ENCODE measurements at places on chromosomes 6 and 20. TPM values are rescaled to one million over a fixed set of nuclear protein-coding genes. Genes with fewer than 3 reads are reported as not detected.

Gene TMEM244
- not detected for total RNA-seq

Gene HFE
- total RNA-seq: 15.7 TPM

Gene CCM2L
- total RNA-seq: 0.93 TPM

Gene CTAGE9
- total RNA-seq: not detected

Gene PRL
- total RNA-seq: not detected

Gene PAK5
- total RNA-seq: not detected

Gene NFATC2
- total RNA-seq: 4.8 TPM

Gene SLC52A3
- total RNA-seq: 0.62 TPM

Gene FANCE
- total RNA-seq: 0.80 TPM

Gene BIRC7
- total RNA-seq: not detected

Gene ELOVL4
- total RNA-seq: not detected

Gene PSORS1C1
- total RNA-seq: not detected

Gene ADISSP
- 9.6 TPM for total RNA-seq

Gene AARS2
- total RNA-seq: 9.8 TPM

Gene CTCFL
- 0.09 TPM for total RNA-seq

Gene SOX4
- total RNA-seq: 0.81 TPM

Gene EYS
- total RNA-seq: 2.3 TPM

Gene SYCP2L
- not detected for total RNA-seq

Gene KPNA5
- total RNA-seq: 0.98 TPM

Gene TXLNB
- total RNA-seq: 0.50 TPM

Gene RIPOR3
- total RNA-seq: 9.4 TPM

Gene CAP2
- 2.1 TPM for total RNA-seq

Gene SLC17A9
- 34.3 TPM for total RNA-seq

Gene LY6G6C
- not detected for total RNA-seq

Gene HLA-DPB1
- 24.5 TPM for total RNA-seq

Gene MYCT1
- total RNA-seq: 5.0 TPM

Gene RRBP1
- total RNA-seq: 178 TPM

Gene CST9
- total RNA-seq: not detected

Gene TENT5A
- 9.1 TPM for total RNA-seq

Gene FOXA2
- 15.0 TPM for total RNA-seq

Gene CST11
- total RNA-seq: not detected

Gene EYA2
- 3.0 TPM for total RNA-seq

Gene RHAG
- total RNA-seq: 2.7 TPM

Gene C6orf52
- not detected for total RNA-seq

Gene TRIM31
- total RNA-seq: 0.99 TPM

All from right lobe of liver (tissue), 6 donors.